Esophagus mucosa (tissue), 1 donor: ENCODE measurements at places on chromosomes 1 and 21. TPM values are rescaled to one million over a fixed set of nuclear protein-coding genes. Genes with fewer than 3 reads are reported as not detected.

SIPA1L2 gene
- 36.9 TPM for total RNA-seq

GSTM4 gene
- total RNA-seq, result 27.3 TPM

OR2T11 gene
- total RNA-seq, result not detected

SLC25A34 gene
- total RNA-seq, result 0.68 TPM

GUCA2A gene
- not detected for total RNA-seq

ETV3L gene
- total RNA-seq, result not detected

S100A16 gene
- 1,290 TPM for total RNA-seq

ANKRD65 gene
- 11.9 TPM for total RNA-seq

CYP2J2 gene
- 8.8 TPM for total RNA-seq

SPATA46 gene
- not detected for total RNA-seq

LRRC53 gene
- not detected for total RNA-seq

SH2D5 gene
- total RNA-seq, result 0.64 TPM
